ENCODE measurements at places on chromosomes 7 and 10.
A peak's percentile ranks its signal among the peaks of the same experiment; 100 is the strongest.

DNA sequence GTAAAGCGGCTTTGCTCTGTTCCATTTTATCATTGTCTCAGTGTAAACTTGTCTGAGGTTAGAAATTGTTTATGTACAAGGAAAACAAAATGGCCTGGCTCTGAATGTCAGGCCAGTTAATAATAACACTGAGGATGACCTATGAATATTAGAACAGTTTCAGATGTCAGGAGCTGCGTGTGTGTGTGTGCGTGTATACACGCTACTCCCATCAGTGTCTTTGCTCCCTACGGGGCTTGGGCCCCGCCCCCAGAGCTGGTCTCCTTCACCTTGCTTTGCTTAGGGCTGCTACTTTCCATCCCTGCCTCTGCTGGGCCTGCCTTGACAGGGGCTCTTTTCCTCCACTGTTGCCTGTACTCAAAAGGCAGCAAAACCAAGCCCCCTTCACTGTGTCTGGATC, 142.3 kb upstream of the BET1 start:
- DNase-seq, result no peak

- no peak for DNase-seq
Measured at GRCh38 chr7:3370068-3370830, 69.2 kb downstream of the SDK1 start.

GRCh38 chr10:44647473-44647872, 262.6 kb upstream of the CXCL12 start:
- DNase-seq, result no peak

- no peak for DNase-seq
Measured at GRCh38 chr10:44382131-44382858, 2.6 kb downstream of the CXCL12 start.

- no peak for DNase-seq
Measured at GRCh38 chr7:47428052-47428767, 153.7 kb downstream of the TNS3 start.

GRCh38 chr7:55965100-55965470, 700 bp downstream of the NIPSNAP2 start:
- DNase-seq, result no peak

- DNase-seq, result no peak
Measured at GRCh38 chr10:42987121-42987541, 89.7 kb upstream of the RET start.

GRCh38 chr7:135853499-135853898, 104.9 kb upstream of the FAM180A start:
- DNase-seq, result no peak

- DNase-seq, result no peak
Measured at GRCh38 chr7:99383791-99384370, 9.4 kb downstream of the ARPC1B start.

DNA sequence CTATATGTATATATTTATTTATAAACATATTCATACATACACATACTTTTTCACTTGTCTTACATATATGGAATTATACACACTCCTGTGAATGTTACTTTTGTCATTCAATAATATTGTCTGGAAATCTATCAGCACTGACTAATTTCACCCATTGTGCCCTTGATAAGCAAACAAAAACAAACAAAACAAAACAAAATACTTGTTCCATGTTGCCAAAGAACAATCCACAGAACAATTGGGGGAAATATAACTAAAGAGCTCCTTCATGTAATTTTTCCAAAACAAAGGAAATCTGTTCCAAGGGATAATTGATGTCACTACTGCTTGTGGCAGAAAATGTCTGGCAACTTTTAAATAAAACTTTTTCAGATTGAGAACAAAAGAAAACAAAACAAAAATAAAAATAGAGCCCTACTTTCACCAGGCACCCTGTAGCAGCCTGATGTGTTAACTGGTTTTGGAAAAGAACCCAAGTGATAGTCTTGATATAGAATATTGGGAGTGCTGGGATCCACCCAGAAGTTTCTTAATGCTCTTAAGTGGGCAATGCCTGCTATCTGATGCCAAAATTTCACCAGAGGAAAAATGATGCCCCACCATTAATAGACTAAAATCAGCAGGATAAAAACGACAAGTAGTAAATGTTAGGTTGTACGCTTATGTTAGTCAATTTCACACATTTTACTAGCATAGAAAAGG, 34.0 kb upstream of the CCDC7 start:
- DNase-seq, result no peak

DNA sequence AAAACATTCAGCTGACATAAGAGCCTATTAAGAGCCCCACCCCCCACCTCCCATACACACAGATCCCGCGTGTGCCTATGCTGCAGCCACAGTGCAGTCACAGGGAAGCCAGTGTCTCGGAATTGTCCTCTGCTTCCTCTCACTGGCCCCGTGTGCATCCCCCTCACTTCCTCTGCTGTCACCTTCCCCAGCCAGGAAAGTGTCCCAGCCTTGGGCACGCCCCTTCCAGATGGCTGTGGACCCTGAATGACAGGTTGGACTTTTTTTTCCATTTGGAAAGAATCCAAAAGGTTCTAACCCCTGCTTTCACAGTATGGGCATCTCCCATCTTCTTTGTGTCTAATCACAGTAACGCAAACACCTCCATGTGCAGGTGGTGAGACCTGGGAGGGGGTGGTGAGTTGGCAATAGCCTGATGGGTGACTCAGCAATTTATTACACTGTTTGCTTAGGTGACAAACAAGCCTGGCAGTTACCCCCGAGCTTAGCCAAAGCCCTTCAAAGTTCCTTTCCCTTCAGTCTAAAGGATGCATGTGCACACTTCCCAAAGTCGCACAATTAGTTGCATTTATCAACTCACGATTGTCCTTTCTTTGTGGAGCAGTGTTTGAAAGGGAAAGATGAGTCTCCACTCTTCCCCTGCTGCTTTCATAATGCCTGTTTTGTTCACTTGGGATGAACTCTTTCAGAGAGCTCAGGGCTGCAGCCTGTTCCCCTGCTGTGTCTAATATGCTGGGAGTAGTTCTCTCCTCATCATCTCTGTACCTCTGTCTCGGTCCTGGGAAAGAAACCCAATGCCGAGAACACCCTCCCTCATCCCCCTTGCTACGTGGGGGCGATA, 67.5 kb upstream of the EFCAB10 start:
- DNase-seq, result peak; percentile 43

- no peak for DNase-seq
Measured at GRCh38 chr10:47255033-47255813, 44.8 kb upstream of the GDF10 start.

DNA sequence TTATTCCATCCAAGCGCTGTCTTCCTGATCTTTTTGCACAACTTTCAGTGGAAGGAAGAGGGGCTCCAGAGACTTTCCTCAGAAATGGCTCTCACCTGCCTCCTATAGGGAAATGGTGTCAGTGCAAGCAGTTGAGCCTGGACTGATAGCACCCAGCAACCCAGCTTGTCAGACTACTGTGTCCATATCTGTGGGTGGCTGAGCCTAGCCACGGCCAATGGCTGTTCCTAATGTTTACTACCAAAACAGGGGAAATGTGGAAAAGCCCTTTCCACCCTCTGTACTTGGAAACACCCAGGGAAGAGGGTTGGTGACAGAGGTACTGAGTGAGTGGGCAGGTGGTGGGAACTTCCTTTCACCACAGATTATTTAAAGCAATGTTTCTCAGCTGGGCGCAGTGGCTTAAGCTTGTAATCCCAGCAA, 4.3 kb upstream of the YKT6 start:
- peak; percentile 81 for DNase-seq

GRCh38 chr7:132576721-132577085, 433 bp upstream of the PLXNA4 start:
- no peak for DNase-seq

DNA sequence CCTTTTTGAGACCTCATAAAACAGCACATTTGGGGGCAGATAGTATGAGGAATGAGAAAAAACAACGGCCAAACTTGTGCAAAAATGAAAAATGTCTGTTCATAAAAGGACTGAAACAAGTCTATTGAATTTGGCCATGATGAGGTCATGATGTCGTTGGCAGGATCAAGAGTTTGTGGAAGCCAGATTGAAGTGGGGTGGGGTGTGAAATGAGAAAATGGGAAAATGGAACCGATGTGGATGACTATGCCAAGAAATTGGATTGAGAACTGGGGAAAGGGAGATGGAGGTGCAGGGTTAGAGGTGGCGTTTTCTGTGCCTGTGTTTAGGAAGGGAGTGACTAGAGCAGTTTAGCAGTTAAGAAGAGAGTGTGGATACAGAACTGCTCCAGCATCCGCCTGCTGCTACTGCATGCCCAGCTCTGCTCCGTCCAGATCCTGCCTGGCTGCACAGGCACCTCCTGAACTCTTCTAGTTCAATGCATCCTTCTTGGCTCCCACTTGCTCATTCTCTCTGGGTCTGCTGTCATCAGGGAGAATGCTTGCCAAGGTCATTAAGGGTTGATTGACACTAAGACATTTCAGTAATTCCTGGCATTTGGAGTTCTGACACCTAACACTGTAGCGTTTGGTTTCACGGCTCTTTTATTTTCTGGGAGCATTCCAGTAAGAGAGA, 111.9 kb downstream of the GALNT17 start:
- no peak for DNase-seq

DNA sequence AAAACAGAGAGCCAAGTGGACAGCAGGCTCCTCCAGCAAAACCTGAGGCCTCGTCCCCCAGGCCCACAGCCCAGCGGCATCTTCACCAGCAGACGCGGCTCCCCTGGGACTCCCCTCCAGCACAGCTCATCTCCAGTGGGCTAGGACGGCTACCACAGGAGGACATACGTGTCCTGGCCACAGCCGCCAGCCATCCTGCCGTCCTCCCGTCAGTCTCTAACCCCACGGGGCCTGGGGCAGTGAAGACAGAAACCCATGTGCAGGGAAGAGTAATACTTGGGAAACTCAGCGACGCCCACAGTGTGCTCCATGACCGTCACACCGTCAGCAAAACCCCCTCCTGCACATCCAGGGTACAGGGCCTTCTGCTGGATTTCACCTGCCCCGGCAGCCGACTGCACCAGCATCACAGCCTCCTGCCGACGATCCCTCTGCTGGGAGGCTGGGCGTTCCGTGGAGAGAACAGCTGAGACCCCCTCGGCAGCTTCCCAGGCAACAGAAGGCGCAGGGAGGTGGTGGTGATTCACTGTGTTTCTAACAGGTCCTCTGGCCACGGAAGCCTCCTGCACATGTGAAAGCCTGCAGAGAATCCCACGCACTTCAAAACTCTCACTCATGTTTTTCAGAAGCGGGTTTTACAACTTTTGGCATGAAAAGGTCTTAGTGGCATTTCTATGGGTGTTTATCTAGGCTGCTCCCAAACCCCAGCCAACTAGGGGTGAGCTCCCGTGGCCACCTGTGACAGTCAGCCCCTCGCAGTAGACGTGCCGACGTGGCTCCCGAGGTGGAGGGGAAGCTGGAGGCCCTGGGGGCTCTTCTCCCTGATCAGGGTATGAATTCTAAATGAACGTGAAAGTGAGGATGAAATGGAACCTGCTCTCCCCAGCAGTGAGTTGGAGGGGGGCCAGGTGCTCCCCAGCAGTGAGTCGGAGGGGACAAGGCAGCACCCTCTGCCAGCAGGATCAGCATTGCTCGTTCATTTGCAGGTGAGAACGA, 513.5 kb downstream of the PTPRN2 start:
- no peak for DNase-seq

- DNase-seq, result no peak
Measured at GRCh38 chr10:126479280-126479895, 91.1 kb upstream of the ADAM12 start.

DNA sequence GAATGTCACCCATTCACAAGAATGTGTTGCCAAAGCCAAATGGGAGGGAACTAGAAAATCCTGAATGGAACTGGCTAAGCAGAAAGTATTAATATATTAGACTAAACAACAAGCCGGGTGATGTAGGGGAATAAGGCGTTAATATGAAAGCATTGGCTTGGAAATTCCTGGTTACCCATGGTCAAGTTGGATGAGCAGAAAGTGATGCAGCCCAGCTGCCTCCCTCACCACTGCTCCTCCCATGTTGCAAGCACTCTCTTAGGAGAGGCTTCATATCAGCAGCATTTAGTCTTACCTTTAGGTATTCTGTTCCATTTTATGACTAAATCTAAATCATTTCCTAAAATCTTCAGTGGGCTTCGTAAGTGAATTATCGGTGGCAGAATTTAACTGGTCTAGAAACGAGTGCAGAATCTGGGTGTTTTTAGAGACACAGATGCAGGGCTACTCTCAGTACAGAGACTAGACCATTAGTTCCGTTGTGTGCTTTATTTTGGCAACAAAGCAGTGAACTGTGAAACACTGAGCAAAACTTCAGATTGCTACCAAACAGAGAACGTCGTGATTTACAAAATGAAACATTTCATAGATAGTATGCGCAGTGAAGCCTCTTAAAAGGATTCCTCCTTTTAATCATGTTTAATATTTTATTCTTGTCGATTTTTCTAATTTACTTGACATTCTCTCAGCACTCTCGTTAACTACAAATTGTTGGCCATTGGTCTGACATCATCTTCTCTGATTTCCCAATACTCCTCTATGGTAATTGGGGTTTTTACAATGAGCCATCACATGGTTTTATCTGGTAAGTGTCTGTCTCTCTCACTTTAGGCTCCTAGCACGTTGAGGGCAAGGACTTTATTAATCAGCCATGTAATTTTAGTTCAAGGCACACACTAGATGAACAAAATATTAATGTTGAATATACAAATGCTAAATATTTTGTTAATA, 22.0 kb upstream of the HGF start:
- no peak for DNase-seq

- no peak for DNase-seq
Measured at GRCh38 chr7:121126801-121127534, 138.5 kb downstream of the CPED1 start.

- no peak for DNase-seq
Measured at GRCh38 chr10:124722798-124723783, 21.1 kb downstream of the FAM53B start.

GRCh38 chr10:88999625-89000024, 9.0 kb downstream of the FAS start:
- no peak for DNase-seq

GRCh38 chr7:41925946-41926345, 223.1 kb upstream of the INHBA start:
- no peak for DNase-seq

- DNase-seq, result no peak
Measured at GRCh38 chr10:123556049-123556448, 110.1 kb upstream of the GPR26 start.

DNA sequence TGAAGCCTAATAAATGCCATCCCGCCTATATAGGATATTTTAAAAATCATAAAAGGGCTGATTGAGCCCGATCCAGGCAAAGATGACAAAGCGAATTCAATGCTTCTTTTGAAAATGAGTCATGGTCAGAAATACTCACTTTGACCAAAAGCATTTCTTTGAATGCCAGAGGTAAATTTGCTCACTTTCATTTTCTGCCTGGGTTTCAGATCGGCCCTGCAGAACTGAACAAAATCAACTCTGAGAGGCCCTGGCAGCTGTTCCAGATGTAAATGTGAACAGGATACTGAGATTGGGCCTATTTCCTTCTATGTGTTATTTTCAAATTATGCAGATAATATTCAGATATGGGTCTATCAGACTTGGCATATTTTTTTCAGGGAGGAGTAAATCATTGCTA, 114.8 kb upstream of the ARID5B start:
- no peak for DNase-seq

- no peak for DNase-seq
Measured at GRCh38 chr7:36630112-36630650, 94.1 kb downstream of the AOAH start.

GRCh38 chr10:122157451-122157850, 113.6 kb upstream of the BTBD16 start:
- no peak for DNase-seq

Data from NCI-H446 (cell line).